ENCODE measurements at places on chromosomes 2 and 18. TPM values are rescaled to one million over a fixed set of nuclear protein-coding genes. Genes with fewer than 3 reads are reported as not detected.

Gene MEP1B
- total RNA-seq: not detected

Gene CD8A
- not detected for total RNA-seq

Gene SFT2D3
- 9.0 TPM for total RNA-seq

Gene C1D
- total RNA-seq: 127 TPM

Gene PIK3C3
- 42.6 TPM for total RNA-seq

Gene RPRM
- not detected for total RNA-seq

Gene ST3GAL5
- 18.7 TPM for total RNA-seq

Gene TRIM54
- total RNA-seq: 0.96 TPM

Gene CYS1
- 5.9 TPM for total RNA-seq

Gene PDE11A
- total RNA-seq: 0.91 TPM

Gene SCN3A
- 0.38 TPM for total RNA-seq

Gene RGPD5
- 10.3 TPM for total RNA-seq

Gene NRP2
- 10.2 TPM for total RNA-seq

DNA sequence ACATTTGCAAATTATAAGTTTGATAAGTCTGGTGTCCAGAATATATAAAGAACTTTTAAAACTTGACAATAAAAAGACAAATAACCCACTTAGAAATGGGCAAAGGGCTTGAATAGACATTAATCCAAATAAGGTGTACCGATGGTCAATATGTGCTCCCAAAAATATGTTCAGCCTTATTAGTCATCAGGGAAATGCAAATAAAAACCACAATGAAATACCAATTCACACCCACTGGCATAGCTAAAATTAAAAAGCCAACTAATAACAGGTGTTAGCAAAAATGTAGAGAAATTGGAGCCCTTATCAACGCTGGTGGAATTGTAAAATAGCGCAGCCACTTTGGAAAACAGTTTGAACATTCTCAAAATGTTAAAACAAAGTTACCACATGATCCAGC is 79.0 kb upstream of the SCG2 start:
- no peak for DNase-seq

GRCh38 chr2:233262562-233262961 is 11.1 kb downstream of the ATG16L1 start:
- DNase-seq: no peak

DNA sequence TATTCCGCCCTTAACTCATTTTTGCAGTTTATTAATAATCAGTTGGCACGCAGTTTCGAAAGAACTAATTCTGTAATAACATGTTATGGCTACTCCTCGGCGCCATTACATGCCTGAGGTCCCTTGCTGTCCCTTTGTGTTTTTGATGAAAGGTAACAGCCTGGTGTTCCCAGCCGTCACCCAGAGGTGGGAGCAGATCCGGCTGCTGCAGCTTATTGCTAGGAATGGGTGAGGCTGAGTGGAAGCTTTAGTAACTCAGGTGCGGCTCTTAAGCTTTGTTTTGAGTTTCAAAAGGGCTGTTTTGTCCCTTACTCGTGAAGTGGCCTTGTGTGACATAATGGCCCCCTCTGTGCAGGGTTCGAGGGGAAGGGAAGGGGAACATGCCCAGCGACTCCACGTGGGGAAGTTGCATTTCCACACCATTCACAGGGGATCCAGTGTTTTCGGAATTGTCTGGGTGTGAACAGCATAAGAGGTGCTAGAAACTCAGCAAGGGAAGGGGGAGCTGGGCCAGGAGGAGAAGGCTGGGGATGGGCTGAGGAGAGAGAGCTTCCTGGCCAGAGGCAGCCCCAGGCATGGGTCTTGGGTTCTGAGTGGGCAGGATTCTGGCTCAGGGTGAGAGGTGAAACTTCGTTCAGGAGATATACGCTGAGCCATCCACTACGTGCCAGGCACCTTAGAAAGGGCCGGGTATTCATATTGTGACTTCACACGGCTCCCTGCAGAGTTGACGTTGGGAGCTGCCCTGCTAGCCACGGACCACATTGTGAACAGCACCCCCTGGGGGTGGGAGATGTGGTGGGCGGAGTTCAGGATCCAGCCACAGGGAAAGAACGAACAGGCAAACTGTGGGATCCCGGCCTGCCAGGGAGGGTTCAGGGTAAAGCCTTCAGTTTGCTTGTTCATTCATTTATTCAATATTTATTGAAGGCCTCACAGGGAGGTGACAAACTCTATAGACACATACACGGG is 84.4 kb downstream of the TGOLN2 start:
- no peak for DNase-seq

GRCh38 chr2:160582490-160583145 is 89.0 kb upstream of the RBMS1 start:
- peak; percentile 50 for DNase-seq

GRCh38 chr2:33530690-33531548 is 54.5 kb downstream of the RASGRP3 start:
- no peak for DNase-seq

GRCh38 chr2:153145470-153145978 is 333.0 kb downstream of the RPRM start:
- DNase-seq: no peak

GRCh38 chr2:165224941-165225340 is 14.3 kb upstream of the SCN2A start:
- DNase-seq: no peak

- DNase-seq: no peak
Measured at GRCh38 chr2:506451-506850, 170.8 kb downstream of the TMEM18 start.

- no peak for DNase-seq
Measured at GRCh38 chr2:20567159-20567925, 83.6 kb downstream of the HS1BP3 start.

DNA sequence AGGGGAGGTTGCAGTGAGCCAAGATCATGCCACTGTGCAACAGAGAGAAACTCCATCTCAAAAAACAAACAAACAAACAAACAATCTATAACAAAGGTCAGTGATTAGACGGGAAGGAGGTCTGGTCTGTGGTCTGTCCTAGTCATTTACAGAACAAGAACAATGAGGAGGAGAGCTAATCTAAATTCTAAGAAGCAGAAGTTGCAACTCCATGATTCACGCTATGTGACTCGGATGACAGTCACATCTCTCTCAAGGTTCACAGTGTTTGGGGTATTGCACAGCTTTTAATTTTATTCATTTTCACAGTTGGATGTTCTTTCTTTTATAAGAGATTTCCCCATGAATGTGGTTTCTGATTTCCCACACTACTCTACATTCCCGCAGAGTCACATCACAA is 218.7 kb upstream of the PIEZO2 start:
- peak; percentile 43 for DNase-seq

DNA sequence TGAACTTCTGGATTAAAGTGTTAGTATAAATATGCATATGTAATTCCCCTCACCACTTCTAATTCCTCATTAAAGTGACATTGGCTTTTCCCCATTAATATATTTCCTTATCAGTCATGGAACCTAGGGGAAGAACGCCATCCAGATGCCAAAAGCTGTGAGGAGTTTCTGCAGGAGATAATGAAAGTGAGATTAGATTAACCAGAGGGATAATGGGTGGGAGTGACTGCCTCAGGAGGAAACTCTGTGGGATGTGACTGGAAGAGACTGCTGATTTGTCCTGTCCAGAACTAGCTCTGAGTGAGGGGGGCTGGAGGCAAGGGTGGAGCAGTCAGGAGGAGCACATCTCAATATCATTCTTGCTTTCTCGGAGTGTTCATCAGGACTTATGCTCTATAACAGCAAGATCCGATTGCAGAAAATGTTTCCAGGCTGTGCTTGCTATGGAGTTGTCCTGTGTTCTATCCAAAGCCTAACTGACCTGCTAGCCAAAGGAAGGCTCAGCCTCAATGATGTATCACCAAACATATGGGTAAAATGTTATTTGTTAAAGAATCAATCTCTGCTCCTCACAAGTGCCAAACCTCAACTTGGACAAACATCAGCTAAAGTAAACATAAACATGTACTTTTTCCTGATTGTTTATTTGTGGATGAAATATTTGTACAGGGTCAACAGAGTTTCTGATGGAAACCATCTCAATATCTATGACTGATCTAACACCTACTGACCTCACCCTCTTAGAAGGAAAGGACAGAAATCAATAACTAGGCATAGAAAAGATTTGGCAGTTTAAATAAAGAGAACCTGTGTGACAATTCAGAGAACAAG is 118.5 kb downstream of the ASXL3 start:
- DNase-seq: no peak

GRCh38 chr2:111238296-111238695 is 117.6 kb downstream of the BCL2L11 start:
- no peak for DNase-seq

GRCh38 chr2:105744909-105745853 is at the start of gene NCK2:
Gene NCK2, plus strand, starts transcription at chr2:105744912. Its CDS starts 110,152 bp downstream, at chr2:105855064.
- no peak for DNase-seq

DNA sequence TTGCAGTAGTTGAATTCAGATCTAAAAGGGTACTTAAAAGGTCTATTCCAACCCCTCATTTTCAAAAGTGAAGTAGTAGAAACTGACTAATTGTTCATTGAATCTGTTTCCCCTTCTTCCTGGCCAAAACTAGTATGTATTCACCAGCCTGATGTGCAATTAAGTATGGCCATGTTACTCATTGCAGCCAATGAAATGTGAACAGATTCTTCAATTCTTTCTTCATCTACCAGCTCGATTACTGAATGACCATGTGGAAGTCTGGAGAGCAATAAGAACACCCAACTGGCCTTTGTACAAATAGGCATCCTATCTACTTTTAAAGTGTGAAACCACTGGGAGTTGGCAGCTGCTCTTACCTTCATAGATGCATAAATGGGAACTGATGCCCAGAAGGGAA is 449.0 kb upstream of the ID2 start:
- DNase-seq: no peak

- no peak for DNase-seq
Measured at GRCh38 chr18:79470547-79470946, 74.8 kb downstream of the NFATC1 start.

DNA sequence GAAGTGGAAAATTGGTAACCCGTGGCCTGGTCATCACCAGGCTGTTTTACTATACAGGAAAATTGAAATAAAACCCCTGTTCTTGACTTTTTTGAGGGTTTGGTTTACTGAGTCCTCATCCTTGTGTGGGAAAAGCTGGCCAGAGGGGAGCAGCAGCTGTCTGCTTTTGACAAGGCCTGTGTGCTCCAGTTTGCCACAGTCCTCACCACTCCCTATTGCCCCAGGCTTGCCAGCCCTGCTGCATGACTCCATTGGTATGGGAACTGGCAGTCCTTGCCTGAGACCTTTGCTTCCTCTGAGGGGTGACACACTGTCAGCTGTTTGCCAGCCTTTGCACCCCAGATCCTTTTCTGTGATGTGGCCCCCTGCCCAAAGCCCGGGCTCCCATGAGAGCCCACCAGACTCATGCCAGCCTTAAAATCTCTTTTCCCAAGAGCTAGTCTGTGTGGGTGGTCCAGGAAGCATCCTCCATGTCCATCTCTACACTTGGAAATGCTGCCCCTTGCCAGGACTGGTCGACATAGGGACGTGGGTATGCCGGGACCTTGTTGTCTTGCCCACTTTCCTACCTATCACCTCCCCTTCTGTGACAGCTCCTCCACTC is 39.0 kb downstream of the GLI2 start:
- no peak for DNase-seq

DNA sequence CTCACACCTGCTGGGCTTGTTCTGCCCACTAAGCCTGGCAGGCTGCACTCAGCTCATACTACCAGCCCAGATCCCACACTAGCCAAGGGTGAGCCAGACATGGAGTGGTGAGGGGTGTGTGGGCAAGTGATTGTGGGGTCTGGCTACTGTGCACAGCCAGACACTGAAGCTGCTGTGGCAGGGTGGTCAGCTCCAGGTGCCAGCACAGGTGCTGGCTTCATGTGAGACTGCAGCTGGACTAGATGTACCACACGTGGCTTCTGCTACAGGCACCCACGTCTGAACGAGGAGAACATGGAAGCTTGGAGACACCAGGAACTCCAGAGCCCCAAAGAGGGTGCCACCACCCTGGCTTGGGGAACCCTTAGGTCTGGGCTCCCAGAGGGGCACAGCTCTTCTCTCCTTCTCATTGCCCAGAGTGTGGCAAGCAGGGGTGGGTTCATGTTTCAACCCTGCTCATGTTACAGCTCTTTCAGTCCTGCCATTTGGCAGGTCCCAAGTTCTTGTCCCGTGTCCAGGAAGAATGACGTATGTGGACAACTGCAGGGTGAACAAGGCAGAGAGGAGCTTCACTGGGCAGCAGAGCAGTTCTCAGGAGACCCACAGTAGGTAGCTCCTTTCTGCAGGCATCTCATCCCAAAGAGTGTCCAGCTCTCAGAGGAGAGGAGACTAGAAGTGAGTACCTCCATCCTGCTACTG is 1624.2 kb upstream of the TMEFF2 start:
- no peak for DNase-seq

DNA sequence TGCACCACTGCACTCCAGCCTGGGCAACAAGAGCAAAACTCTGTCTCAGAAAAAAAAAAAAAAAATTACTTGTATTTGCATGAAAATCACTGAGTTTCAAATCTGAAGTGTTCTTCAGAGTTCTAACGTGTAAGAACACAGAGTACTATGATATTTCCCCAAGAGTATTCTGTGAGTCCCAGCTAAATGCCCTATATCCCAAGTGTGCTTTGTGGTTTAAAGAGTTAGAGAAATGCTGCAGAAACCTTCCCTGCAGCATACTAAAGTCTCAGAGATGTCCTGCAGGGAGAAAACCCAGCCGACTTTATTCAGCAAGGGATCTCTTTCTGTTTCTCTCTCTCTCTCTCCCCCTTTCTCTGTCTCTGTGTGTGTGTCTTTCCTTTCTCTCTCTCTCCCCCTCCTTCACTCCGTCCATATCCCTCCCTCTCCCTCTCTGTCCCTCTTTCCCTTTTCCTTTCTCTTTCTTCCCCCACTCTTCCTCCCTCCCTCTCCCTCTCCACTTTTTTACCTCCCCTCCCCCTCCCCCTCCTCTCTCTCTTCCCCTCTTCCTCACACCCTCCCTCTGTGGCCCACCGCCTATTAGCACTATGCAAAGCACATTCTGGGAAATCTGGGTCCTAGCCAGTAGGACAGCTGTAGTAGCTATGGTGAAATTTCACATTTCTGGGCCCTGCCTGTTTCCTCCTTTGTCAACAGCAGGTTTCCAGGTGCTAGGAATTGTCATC is 54.2 kb downstream of the ACTR2 start:
- DNase-seq: no peak

GRCh38 chr2:16032282-16033031 is 92.1 kb downstream of the MYCN start:
- no peak for DNase-seq

GRCh38 chr2:184322615-184323014 is 275.7 kb upstream of the ZNF804A start:
- DNase-seq: no peak

DNA sequence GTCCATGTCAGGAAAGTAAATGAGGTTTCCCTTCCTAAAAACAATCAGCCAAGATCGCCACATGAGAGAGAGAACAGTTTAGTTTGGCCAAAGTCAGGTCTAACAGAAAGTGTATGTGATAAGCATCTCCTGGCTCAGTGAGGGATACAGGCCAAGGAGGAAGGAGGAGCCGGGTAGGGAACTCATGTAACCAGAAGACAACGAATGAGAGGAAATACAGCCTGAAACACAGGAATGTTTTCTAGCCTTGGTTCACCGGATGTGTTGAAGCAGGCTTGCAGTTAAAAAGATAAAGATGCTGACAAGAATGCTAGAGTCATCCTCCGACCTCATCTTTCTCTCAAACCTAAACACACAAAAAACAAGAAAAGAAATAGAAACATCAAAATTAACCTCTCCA is 283.9 kb upstream of the SIX2 start:
- DNase-seq: no peak

GRCh38 chr2:77284353-77284752 is 237.8 kb downstream of the LRRTM4 start:
- no peak for DNase-seq

GRCh38 chr2:41647468-41648050 is 400.3 kb upstream of the PKDCC start:
- DNase-seq: no peak

- peak; percentile 60 for DNase-seq
Measured at GRCh38 chr2:127525691-127526131, 578 bp downstream of the IWS1 start.

- peak; percentile 70 for DNase-seq
Measured at GRCh38 chr18:77127769-77128671, 4.6 kb downstream of the MBP start.

Data from A172 (cell line).